ENCODE measurements at places on chromosomes 6 and 20. TPM values are rescaled to one million over a fixed set of nuclear protein-coding genes. Genes with fewer than 3 reads are reported as not detected.

The DSP gene
- total RNA-seq, result 9.4 TPM

The DOK5 gene
- total RNA-seq, result 4.1 TPM

The UCKL1 gene
- 39.3 TPM for total RNA-seq

The NKX2-4 gene
- not detected for total RNA-seq

The KHDC1L gene
- total RNA-seq, result not detected

The PHACTR3 gene
- total RNA-seq, result 22.4 TPM

The C6orf141 gene
- total RNA-seq, result 0.89 TPM

DNA sequence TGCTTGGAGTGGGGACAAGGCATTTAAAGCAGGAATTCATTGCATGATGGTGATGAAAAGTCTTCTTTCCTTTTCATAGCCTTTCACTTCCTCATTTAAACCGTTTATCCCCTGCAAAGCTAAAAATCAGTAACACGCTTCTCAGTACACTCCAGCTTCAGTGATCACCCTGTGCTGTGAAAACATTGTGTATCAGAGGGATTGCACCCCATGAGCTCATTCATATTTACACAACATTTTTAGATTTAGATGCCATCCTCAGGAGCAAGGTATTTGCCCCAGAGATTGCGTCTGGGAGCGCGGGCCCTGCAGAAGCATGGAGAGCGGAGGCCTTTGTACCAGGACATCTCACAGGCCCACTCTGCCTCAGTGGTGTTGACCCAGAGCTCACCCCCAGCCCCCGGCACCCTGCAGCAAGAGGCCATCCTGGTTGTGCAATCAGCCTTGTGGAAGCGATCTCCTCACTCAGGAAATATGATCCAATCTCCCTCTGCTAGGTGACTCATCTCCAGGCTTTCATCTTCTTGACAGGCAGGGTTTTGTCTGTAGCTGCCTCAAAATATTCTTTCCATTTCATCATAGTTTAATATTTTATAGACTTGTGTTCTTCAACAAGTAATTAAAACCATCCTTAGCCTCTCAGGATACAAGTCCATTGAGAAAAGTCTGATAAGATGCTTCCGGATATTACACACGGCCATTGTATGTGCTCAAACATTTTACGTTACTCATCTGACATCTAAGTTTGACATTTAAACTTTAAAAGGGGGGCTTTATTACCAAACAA, 38.9 kb upstream of the THBS2 start:
- H3K36me3 ChIP-seq, result no peaks in the 10 kb centered on the region
- no peaks in the 10 kb centered on the region for H3K27me3 ChIP-seq
- peaks cover 10% of the 10 kb centered on the region for H3K4me1 ChIP-seq

- H3K4me3 ChIP-seq, result peak overlapping the region; percentile 89
- H3K27ac ChIP-seq, result no peak overlapping the region
- peaks cover 37% of the 10 kb centered on the region for H3K4me1 ChIP-seq
- peaks cover 18% of the 10 kb centered on the region for H3K36me3 ChIP-seq
- H3K27me3 ChIP-seq, result peaks cover 11% of the 10 kb centered on the region
Observed at GRCh38 chr6:36195471-36196112, 952 bp upstream of the BRPF3 start.

DNA sequence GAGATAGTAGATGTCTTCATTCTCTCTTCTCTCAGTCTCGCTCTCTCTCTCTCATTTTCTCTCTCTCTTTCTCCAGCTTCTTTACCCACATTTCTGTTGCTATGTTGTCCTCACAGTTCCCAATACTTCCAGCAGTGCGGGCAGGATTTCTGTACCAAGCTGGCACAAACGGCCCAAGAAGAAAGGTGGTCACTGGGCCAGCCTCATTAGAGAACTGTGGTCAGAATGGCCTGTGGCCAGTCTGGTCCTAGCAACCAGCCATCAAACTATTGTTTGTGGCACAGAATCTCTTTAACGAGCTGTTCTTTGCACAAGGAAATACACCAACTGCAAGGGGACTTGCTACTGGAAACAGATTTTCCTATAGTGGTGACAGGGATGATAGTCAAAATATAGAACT, 81.3 kb downstream of the SEL1L2 start:
- no peak overlapping the region for H3K27ac ChIP-seq
- H3K27me3 ChIP-seq, result peaks cover 4% of the 10 kb centered on the region
- H3K4me3 ChIP-seq, result no peak overlapping the region
- peaks cover 6% of the 10 kb centered on the region for H3K4me1 ChIP-seq
- DNase-seq, result no peak

- no peak for DNase-seq
- H3K4me1 ChIP-seq, result peaks cover 34% of the 10 kb centered on the region
- no peak overlapping the region for H3K4me3 ChIP-seq
- no peaks in the 10 kb centered on the region for H3K27me3 ChIP-seq
- no peak overlapping the region for H3K27ac ChIP-seq
- H3K36me3 ChIP-seq, result no peaks in the 10 kb centered on the region
Observed at GRCh38 chr6:20866935-20867703, 332.9 kb downstream of the CDKAL1 start.

- no peak overlapping the region for H3K27ac ChIP-seq
- no peak for DNase-seq
- no peak overlapping the region for H3K4me3 ChIP-seq
- H3K36me3 ChIP-seq, result peaks cover 6% of the 10 kb centered on the region
Observed at GRCh38 chr6:42787063-42787472, 5.2 kb downstream of the BICRAL start.

DNA sequence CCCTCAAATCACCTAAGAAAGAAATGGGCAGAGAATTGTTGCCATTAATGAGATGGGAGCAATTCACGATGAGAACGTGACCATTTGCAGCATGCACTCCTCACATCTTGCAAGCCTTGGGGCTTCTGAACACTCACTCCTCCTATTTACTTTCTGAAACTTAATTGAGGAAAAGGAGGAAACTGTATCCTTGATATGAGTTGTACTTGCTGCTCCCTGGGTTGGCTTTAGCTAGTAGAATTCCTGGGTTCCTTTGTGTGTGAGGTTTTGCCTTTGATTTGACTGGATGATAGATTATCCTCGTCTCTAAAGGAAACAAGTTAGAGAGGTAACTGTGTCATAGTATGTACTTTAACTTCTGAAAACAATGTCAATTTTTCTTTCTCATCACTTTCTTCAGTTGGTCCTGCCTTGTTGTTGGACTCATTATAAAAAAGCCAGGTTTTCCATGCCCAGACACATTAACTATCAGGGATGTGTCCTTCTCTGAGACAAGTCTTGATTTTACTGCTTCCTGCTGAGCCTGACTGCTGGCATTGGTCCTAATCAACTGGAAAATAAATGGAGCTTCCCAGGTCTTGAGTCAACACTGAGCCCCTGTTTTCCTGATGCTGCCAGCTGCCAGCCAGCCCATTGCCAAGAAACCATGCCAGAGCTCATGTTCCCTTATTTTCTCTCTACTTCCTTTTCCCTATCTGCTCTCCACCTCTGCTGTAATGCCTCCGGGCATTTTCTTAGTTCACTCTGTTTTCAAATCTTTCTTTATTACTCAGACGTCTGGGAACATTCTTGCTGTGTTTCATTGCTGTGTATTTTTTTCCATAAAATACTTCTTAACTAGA, 6.0 kb upstream of the MRAP2 start:
- H3K27ac ChIP-seq, result no peak overlapping the region
- peaks cover 15% of the 10 kb centered on the region for H3K27me3 ChIP-seq

DNA sequence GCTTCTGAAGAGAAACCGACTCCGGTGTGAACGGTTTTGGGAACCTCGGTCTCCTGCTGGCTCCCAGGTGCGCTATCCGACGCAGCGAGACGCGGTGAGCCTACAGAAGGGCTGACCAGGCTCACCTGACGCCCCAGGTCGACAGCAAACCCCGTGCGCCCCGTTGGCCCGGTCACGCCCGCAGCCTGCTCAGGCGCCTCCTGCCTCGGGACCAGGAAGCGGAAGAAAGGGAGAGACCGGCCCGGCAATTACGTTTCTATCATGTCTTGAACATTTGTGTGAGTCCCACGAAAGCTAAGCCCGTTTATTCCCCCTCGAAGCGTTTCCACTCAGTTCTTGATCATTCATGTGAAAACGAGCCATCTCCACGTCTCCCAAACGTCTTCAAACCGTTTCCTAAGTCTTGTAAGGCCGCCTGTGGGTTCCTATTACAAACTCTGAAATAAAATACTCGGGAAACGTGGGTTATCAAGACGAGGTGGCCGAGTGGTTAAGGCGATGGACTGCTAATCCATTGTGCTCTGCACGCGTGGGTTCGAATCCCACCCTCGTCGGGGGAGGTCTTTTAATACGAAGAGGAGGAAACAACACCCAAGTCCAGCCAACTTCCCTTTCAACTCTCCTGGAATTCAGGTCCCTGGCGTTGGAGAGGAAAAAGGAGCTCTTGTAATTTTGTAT, 150.5 kb upstream of the PRSS16 start:
- peak overlapping the region; percentile 80 for H3K4me3 ChIP-seq
- DNase-seq, result peak; percentile 6
- peaks cover 74% of the 10 kb centered on the region for H3K27me3 ChIP-seq
- peaks cover 11% of the 10 kb centered on the region for H3K4me1 ChIP-seq

DNA sequence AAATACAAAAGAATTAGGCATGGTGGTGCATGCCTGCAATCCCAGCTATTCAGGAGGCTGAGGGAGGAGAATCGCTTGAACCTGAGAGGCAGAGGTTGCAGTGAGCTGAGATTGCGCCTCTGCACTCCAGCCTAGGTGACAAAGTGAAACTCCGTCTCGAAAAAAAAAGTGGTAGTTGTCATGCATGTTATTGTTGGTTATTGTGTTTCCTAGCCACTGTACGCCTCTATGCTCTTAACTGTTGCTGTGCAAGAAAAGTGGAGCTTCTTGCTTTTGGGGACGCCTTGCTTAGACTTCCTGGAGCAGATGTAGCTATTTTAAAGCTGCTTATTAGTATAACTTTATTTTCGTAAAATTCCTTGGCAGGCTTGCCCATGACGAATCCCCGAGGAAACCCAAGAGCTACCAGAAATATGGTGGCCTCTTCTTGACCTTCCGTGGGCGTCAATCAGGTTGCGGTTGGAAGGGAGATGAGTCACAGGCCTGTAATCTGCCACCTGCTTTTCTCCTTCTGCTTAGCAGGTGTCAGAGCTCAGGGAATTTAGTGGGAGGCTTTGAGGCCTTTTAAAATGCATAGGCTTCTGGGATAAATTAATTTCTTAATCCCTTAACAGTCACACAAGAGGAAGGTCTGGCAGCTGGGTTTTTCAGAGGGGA, 17.3 kb downstream of the GABRR2 start:
- peaks cover 18% of the 10 kb centered on the region for H3K4me1 ChIP-seq
- DNase-seq, result no peak
- H3K27ac ChIP-seq, result peak overlapping the region; percentile 12
- H3K4me3 ChIP-seq, result no peak overlapping the region
- H3K36me3 ChIP-seq, result no peaks in the 10 kb centered on the region

GRCh38 chr20:15837563-15837962, 735.7 kb downstream of the KIF16B start:
- H3K27ac ChIP-seq, result no peak overlapping the region
- H3K36me3 ChIP-seq, result no peaks in the 10 kb centered on the region
- H3K27me3 ChIP-seq, result no peaks in the 10 kb centered on the region
- H3K4me3 ChIP-seq, result no peak overlapping the region
- no peaks in the 10 kb centered on the region for H3K4me1 ChIP-seq

DNA sequence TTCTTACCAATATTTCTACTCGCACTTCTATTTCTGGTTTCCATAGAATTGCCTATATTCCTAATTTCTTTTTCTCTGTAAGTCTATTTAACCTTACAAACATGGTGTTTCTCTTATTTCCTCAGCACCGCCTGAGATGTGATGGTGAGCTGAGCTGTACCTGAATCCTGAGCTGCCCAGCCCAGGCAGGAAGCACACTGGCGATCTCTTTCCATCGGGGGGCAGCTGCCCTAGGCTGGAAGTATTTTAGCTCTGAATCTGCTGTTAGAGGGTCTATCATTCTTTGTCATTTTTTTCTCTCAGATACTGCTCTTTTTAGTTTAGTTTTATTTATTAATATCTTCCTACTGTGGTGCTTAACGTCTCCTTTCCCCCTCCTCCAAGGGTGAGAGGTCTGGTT, 173.4 kb upstream of the SLC35B3 start:
- H3K27me3 ChIP-seq, result no peaks in the 10 kb centered on the region
- no peak overlapping the region for H3K27ac ChIP-seq
- no peaks in the 10 kb centered on the region for H3K4me1 ChIP-seq
- no peak overlapping the region for H3K4me3 ChIP-seq
- no peak for DNase-seq

DNA sequence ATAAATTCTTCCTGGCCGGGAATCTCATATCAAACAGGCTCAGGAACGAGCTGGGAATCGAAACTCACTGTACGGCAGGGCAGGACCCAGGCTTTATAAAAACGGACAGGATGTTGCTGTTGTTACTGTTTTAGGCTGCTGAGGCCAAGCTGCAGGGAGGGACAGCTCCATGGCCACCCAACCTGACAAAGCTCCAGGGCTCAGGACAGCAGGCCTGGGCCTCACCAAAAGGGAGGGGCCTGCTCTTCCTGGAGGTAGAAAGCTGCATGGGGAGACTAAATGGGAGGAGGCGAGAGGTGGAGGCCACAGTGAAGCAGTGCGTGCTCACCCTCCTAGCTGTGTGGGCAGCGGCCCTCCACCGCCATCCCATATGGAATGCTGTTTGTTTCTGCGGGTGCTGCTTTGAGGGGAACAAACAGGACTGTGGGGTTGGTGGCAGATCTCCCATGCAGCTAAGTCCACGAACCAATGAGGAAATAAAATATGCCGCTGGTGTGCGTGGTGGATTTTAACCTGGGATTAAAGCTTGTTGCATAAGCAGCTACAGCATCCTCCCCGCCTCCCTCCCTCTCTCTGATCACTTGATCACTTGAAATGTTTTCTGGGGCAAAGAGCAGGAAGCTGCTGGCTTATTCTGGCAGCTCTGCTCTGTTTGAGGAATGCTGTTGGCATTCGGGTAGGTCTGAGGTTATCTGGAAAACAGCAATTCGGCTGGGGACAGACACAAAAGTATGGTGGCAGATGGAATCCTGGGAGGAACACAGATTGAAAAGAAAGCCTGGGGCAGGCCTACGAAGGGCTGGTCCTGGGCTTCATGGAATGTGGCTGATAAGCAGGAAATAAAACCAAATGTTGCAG, 2.4 kb upstream of the ZMYND8 start:
- H3K27me3 ChIP-seq, result no peaks in the 10 kb centered on the region
- peaks cover 53% of the 10 kb centered on the region for H3K4me1 ChIP-seq
- H3K4me3 ChIP-seq, result no peak overlapping the region
- H3K27ac ChIP-seq, result peak overlapping the region; percentile 99
- H3K36me3 ChIP-seq, result no peaks in the 10 kb centered on the region
- no peak for DNase-seq

DNA sequence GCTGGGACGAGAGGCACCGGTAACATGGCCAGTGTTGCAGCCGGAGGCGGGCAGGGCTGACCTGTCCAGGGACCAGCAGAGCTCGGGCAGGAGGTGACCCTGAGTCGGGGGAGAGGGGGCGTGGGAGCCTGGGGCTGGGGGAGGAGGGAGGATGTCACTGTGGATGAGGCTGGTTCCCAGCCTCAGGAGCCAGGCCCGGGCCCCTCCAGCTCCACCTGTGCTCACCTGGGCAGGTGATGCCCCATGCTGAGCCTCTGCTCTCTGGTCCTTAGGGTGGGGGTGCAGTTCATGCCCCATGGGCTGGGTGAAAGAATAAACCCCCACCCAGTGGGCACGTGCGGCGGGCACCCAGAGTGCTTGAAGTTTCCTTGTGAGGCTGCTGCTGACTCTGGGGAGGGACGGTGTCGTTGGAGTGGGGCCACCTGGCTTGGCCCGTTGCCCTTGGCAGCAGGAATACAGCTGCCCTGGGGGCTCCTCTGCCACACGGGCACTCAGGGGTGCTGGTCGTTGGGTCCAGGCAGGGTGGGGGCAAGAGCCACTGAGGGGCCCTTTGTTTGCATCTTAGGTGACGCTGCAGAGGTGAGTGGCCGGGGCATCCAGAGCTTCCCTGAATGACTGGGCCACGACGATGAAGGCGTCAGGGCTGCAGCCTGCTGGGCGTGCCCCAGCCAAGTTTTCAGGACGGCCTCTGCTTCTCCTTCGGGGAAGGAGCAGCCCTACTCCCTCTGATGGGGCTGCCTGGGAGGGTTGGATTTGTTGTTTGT, 24.7 kb upstream of the BHLHE23 start:
- H3K36me3 ChIP-seq, result no peaks in the 10 kb centered on the region
- peaks cover 34% of the 10 kb centered on the region for H3K4me1 ChIP-seq
- no peak overlapping the region for H3K4me3 ChIP-seq
